ENCODE measurements at places on chromosomes 6 and 20. TPM values are rescaled to one million over a fixed set of nuclear protein-coding genes. Genes with fewer than 3 reads are reported as not detected.

Gene EPHA7
- 5.6 TPM for total RNA-seq

Gene CGAS
- 8.4 TPM for total RNA-seq

Gene LTA
- not detected for total RNA-seq

Gene LRRC1
- 19.1 TPM for total RNA-seq

Gene BCAS1
- total RNA-seq = 2.4 TPM

Gene CDH26
- 3.4 TPM for total RNA-seq

Gene TGM2
- 31.8 TPM for total RNA-seq

All from tongue (tissue), 3 donors.